ENCODE measurements at places on chromosomes 6 and 20. TPM values are rescaled to one million over a fixed set of nuclear protein-coding genes. Genes with fewer than 3 reads are reported as not detected.

GRCh38 chr6:3816251-3816650 is 32.9 kb upstream of the FAM50B start:
- H3K4me3 ChIP-seq = no peak overlapping the region
- no peaks in the 10 kb centered on the region for H3K36me3 ChIP-seq
- no peak overlapping the region for H3K27ac ChIP-seq
- peaks cover 8% of the 10 kb centered on the region for H3K4me1 ChIP-seq

DNA sequence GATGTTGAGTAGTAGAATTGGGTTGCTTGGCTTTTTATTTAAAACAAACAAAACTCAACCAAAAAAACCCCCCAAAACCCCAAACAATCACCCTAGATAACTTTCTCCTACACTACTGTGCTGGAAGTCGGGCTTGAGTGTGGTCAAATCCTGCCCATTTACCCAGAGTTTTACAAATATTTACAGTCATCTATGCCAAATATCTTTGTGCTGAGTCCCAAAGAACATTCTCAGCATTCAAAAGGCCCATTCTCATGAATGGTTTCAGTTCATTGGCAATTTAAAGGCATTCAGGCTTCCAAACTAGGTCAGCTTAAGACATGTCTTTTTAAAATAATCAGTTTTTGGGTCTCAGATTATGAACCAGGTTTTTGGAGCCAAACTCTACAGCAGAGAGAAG is 1.8 kb downstream of the RNF144B start:
- H3K27ac ChIP-seq = peak overlapping the region; percentile 64
- no peak for DNase-seq
- H3K27me3 ChIP-seq = no peaks in the 10 kb centered on the region

- peaks cover 8% of the 10 kb centered on the region for H3K4me1 ChIP-seq
- H3K4me3 ChIP-seq = no peak overlapping the region
- no peak for DNase-seq
- H3K36me3 ChIP-seq = no peaks in the 10 kb centered on the region
Measured at GRCh38 chr6:147054871-147055270, 149.3 kb upstream of the STXBP5 start.

DNA sequence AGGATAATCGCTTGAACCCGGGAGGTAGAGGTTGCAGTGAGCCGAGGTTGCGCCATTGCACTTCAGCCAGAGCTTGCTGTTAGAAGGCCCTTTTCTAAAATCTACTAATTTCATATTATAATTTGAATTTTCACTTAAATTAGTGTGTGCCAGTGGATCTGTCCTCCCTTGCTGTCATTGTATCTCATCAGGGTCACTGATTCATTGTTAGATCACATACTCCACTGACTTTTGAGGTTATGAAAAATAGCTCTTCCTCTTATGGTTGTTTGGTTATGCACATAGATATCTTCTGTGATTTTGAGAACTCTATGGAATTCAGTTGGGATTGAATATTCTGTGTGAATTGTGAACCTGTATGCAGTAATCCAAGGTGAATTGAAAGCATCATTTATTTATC is 53.1 kb upstream of the TULP4 start:
- no peak for DNase-seq
- H3K27ac ChIP-seq = no peak overlapping the region
- no peak overlapping the region for H3K4me3 ChIP-seq
- no peaks in the 10 kb centered on the region for H3K36me3 ChIP-seq

DNA sequence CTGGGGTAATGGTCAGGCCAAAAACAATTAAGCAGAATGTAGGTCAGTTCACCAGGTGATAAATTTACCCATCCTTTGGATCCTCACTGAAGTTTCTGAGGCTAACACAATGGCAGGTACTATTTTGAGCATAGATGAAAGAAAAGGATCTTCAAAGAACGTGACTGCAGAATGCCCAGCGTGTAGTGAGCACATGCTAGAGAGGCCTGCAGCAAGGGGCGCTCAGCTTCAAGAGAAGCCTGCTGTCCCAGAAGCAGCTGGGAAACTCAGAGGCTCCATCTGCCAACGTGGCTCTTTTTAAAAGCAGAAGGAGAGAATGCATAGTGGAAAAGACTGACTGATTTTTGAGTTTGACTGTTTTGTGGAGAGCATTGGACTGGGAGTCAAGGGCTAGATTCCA is 57.4 kb downstream of the CD83 start:
- no peak overlapping the region for H3K27ac ChIP-seq
- no peaks in the 10 kb centered on the region for H3K36me3 ChIP-seq
- DNase-seq = no peak
- H3K27me3 ChIP-seq = peaks cover 26% of the 10 kb centered on the region

GINS1 gene
- 10.3 TPM for total RNA-seq

NNAT gene
- total RNA-seq = not detected

SOBP gene
- total RNA-seq = 1.6 TPM

All from Calu3 (cell line).